NCI-H2171 (cell line): ENCODE measurements at places on chromosomes 16 and 17.

DNA sequence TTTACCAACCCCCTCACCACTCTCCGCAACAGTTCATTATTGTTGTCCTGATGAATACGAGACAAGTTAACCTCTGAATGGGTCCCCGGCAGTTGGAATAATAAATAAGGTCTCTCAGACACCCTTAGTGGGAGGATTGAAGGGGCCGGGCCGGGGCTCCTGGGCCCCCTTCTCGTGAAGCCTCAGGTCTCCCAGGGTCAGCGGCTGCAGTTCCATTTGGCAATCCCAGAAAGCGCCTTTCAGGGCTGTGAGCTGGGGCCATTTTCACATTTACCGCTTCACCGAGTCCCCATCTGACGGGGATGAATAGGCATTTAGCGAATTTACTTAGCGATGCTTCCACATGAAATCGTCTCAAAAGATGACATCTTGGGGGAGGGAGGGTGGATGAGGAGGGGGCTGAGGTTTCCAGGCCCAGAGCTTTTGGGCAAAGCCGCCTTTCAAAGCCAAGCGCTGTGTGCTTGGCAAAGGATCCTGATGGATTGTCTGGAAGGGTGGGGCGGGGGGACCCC lies 309.8 kb downstream of the XYLT1 start:
- DNase-seq: peak; percentile 91

DNA sequence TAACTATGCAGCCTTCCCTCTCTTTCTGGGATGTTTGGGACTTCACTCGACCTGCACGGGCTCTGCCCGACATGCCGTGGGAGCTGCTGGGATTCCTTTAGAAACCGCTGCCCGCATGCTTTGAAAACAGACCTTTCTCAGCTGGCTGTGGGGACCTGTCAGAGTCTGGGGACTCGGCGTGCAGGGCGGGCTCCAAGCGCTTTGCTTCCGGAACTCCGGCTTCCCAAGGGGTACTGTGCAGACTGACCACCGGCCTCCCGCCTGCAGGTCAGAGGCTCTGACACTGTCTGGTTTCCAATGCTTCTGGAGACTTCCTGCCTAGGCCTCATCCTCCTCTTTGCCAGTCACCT lies 11.8 kb downstream of the PRSS27 start:
- no peak for DNase-seq

DNA sequence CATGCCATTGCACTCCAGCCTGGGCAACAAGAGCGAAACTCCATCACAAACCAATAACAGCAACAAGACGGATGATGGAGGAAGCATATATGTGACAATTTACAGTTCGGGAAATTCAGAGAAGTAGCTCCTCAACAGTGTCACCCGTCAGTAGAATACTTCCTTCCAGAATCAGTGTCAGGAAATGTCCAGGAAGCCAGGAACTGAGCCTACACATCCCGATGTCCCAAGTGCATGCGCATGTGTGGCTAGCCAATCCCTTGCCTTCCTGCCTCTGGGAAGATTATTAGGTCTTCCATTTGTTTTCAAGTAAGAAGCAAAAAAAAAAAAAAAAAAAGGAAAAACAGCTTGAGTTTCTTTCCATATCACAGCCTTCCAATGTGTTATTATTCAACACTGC lies 1.4 kb upstream of the PITPNC1 start:
- no peak for DNase-seq

DNA sequence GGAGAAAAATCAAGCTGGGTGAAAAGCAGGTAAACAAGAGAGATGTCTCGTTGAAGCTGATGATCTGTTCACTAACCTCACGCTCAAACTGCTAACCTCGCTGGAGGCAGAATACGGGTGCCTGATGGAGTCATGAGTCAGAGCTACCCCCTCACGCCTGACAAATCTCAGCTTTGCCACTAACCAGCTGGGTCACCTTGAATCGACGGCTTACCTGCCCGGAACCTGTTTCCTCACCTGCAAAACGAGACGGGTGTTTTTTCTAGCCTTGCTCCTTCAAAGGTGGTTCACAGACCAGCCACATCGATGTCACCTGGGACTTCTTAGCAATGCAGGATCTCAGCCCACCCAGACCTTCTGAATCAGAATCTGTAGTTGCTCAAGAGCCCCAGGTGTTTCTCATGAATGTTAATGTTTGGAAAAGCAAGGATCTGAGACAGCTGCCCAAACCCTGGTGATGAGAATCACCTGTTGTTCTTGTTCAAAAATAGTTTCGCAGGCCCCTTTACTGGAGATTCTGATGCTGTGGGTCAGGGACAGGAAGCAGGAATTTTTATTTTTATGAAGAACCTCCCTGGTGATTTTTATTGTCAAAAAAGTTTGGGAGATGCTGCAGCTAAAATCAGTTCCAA lies 56.9 kb downstream of the MARCHF10 start:
- DNase-seq: peak; percentile 88

- DNase-seq: no peak
Observed at GRCh38 chr17:29588562-29589411, 661 bp downstream of the GIT1 start.

- DNase-seq: no peak
Observed at GRCh38 chr17:7676533-7676932, 10.8 kb downstream of the TP53 start.

DNA sequence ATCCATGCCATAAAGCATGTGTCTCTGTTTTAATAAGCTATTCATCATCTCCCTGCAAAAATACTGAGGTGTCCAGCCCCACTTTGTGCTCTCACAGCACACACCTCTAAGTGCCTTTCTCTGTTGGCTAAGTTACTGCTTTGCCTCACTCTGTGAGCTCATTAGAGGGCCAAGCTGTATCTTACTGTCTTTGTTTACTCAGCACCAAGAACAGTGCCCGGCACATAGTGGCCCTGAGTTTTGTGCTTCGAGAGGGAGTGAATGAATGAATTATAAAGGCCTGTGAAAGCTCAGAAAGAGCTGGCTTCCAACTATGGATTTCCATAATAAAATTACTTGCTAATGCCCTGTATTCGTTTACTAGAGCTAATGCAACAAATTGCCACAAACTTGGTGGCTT lies 50.2 kb upstream of the NOG start:
- no peak for DNase-seq

- DNase-seq: no peak
Observed at GRCh38 chr16:23464196-23464595, 11.2 kb upstream of the COG7 start.

- DNase-seq: peak; percentile 11
Observed at GRCh38 chr17:16915752-16916556, 56.0 kb downstream of the TNFRSF13B start.

GRCh38 chr16:71792176-71792575 lies 16.5 kb downstream of the AP1G1 start:
- no peak for DNase-seq

- DNase-seq: no peak
Observed at GRCh38 chr17:8728251-8728938, 16.2 kb downstream of the CCDC42 start.

DNA sequence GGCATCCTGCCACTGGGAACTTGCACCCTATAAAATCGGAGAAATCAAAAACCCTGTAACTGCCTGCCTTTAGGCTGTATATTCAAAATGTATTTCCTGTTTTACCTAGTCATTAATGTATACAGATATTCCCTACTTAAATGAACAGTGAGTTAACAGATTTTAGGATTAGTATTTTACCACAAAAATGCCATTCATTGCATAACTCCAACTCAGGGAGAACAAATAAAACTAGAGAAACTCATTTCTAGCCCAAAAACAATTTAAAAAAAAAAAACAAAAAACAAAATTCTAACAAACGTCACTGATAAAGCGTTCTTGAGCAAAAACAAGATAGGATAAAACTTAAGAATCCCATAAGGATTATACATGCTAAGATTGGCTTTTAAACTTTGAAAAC lies 3.7 kb upstream of the DHX33 start:
- no peak for DNase-seq

DNA sequence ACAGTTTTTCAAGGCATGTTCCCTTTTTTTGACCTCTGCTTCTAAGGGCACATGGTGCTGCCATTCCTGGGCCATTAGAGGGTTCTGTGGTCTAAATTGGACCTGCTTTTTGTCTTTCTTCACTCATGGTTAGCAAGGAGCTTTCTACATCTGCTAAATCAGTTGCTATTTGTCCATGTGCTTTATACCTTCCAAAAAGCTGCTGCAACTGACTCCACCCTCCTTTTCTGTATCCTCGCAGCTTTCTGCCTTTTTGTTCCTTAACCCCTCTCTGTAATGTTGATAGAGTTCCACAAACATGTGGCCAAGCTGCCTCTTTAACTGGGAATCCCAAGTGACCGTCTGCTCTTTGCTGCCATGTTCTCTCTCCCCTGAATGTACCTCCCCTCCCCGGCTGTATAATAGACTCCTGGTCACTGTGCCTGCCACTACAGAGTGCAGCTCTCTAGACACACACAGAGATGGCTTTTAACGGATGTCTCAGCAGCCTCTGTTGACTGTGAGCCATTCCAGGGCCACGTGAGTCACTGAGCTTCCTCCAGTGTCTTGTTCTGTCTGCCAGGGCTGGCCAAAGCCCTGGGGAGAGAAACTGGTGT lies 57.4 kb upstream of the TEKT3 start:
- DNase-seq: no peak

DNA sequence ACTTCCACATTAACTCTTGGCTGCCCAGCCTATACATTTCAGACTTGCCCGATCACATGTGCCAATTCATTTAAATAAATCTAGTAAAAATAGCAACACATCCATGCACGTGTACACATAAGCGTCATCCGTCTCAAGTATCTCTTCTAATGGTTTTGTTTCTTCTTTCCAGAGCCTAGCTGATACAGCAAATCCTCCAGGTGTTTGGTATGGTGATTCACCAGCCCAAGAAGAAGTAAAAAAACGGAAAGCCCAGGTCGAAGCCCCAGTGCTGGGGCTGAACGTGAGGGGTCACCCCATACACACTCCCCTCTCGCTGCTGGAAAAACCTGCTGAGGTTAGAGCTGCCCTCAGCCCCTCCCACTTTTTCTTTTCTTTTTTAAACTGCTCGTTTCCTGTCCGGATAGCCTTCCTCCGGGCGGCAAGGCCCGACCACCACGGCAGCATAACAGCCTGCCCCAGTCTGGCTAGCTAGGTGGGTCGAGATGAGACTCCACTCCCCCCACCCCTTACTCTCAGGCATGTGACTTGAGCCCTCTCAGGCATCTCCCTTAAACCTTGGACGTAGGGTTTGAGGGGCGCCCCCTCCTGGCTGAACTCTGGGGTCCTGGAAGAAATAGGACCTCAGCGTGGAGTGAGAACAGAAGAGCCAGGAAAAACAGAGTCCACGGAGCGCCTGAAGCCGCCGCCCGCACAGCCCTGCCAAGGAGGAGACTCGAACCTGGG lies 13.9 kb upstream of the OR1F1 start:
- no peak for DNase-seq

GRCh38 chr16:47136099-47136842 lies 7.5 kb downstream of the NETO2 start:
- DNase-seq: no peak

DNA sequence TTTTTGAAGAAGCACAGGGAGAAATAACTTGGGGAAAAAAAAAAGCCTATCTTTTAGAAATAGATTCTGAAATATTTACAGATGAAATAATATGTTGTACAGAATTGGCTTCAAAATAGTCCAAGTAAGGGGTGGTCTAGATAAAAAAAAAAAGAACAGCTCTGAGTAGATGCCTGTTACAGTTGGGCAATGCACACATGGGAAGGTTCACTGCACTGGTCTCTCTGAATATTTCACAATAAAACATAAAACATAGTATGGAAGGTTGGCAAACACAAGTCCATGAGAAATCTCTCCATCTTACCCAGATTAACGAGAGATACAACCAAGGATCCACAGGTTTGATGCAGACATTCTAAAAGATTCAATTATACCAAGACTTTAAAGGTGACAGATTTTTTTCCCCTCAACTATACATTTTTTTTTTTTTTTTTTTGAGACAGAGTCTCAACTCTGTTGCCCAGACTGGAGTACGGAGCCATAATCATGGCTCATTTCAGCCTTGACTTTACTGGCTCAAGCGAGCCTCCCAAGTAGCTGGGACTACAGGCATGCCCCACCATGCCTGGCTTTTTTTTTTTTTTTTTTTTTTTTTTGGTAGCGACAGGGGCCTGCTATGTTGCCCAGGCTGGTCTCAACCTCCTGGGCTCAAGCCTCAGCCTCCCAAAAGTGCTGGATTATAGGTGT lies 58.0 kb downstream of the KANSL1 start:
- DNase-seq: no peak

DNA sequence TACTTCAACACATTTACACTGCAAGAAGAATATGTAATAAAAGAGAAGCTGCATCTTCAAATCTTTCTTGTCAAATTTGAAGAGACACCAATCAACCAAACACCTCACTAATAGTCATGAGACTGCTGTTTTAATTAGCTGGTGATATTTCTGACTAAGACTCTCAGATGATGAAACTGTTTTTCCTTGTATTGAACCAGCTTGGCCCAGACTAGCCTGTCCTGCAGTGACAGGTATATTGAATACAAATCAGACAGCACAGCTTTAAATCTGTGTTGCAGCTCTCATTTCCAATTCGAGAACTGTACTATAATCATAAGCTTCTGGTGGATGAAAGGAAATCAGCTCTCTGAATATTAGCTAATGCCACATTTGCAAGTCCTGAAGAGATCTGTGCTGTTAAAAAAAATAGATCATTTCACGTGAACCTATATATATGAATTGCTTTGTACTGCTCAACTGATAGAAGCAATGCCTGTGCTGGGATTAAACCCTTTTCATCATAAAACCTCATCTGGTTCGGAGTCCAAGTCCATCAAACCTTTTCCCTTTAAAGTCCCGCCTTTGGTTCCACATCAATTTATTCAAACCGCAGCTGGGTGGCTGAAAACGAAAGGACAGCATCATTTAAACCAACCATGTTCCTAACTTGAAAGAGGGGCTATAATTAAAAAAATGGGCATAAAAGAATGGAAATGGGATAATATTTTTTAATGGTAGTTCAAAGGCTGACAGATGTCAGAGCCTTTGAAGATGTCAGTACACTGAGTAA lies 306.2 kb downstream of the CEP112 start:
- no peak for DNase-seq

- no peak for DNase-seq
Observed at GRCh38 chr16:84532855-84533486, 28.5 kb upstream of the MEAK7 start.

DNA sequence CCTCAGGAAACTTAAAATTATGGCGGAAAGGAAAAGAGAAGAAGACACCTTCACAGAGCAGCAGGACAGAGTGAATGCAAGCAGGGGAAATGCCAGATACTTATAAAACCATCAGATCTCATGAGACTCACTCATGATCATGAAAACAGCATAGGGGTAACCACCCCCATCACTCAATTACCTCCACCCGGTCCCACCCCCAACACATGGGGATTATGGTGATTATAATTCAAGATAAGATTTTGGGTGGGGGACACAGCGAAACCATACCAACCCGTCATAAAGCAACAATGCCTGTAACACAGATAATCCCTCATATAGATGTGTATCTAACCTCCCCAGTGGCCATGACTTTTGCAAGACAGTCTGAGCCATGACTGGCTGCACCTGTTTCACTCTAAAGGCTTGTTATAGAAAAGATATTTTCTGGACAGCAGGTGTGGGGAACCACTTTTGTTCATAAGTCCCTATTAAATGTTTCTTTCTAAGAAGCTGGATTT lies 7.0 kb upstream of the GSDMA start:
- no peak for DNase-seq

DNA sequence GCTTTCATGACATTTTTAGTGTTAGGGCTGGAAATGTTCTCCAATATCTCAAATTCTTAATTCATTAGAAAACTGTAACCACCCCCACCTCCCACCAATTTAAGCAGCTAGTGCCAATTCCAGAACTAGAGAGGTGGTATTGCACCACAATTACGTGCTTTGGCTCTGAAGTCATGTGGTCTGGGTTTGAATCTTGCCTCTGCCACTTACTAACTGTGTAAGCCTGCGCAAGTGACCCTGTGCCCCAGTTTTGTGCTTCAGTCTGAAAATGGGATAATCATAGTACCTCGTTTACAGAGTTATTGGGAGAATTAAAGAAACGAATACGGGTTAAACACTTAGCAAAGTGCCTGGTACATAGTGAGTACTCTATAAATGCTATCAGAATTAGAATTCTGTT lies 14.2 kb upstream of the MPHOSPH6 start:
- DNase-seq: no peak
